ENCODE measurements at places on chromosomes 1 and 21.

GRCh38 chr1:205241366-205242030, 13.8 kb downstream of the TMCC2 start:
- no peak for DNase-seq

DNA sequence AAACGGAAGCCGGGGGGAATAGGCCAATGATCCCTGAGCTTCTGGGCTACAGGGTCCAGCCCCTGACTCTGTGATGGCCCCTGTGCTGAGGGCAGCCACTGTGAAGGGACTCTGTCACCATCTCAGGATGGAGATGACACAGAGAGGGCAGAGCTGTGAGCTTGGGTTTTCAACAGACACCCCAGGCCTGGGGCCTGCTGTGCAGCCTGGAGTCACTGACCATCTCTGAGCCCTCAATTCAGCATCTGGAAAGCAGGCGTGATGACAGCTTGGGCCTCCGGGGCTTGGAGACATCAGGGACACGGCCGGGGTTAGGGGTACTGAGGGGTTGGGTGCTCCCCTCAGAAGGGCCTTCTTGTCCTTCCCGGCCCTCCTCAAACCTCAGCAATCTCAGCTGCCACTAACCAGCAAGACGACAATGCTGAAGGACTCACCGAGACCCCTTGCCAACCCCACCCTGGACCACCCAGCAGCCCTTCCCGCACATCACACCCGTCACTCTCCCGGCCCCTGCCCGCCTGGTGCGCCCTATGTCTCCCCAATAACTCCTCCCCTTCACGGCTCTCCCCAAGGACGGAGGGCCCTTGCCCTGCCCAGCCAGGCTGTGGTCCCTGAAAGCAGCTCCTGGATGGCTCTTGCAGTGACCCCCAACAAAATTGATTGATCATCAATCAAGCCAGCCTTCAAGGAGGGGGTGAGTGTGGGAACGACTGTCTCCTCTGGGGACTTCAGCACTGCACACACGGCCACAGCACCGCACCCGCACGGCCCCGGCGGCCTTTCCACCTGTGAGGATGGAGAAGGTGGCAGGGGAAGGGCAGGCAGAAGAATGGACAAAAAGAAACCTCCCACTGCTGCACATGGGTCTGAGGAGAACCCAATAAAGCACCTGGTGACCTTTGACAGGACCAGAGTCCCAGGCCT, 4.3 kb downstream of the MEGF6 start:
- DNase-seq = no peak

GRCh38 chr1:235009074-235009473, 119.6 kb downstream of the TOMM20 start:
- DNase-seq = no peak

DNA sequence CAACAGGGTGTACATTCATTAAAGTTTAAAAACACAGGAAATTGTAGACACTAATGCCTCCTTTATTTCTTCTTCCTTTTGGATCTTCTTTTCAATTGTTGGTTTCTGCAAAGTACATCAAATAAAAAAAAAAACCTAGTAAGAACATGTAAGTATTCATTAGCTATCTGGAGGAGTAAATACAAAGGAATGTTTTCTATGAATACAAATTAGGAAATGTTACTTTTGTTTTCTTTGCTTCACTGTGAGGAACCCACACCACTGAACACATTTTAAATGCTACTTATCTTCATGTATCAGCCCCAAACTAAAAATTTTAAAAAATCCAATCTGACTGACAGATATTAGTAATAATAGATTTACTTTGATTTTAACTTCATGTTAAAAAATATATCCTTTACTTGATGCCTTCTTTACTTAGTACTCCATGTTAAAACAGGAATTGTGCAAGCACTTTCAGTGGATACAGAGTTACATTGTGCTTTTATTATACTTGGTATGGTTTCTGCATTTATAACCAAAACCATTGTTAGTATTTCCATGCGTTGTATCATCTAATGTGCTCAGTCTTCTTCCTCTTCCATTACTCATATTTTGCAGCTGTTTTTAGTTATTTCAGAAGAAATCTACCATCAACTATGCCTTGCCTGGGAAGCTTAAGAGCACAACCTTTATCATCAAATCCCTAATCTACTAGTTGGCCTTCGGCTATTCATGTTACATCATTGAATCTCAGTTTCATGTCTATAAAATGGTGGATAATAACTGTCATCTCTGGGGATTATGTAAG, 236.9 kb upstream of the DPYD start:
- DNase-seq = no peak

- no peak for DNase-seq
Observed at GRCh38 chr21:45050797-45051489, 23.4 kb upstream of the ADARB1 start.

GRCh38 chr1:52927212-52928014, at the start of gene SCP2:
SCP2 (plus strand) TSS chr1:52927276; CDS start chr1:52927397, 121 bp downstream.
- DNase-seq = peak; percentile 88

- DNase-seq = peak; percentile 64
Observed at GRCh38 chr1:32241001-32241763, 5.8 kb upstream of the FAM167B start.

- DNase-seq = no peak
Observed at GRCh38 chr1:94156096-94156625, 35.2 kb upstream of the ABCA4 start.

GRCh38 chr21:38912789-38913119, 107.0 kb downstream of the ETS2 start:
- DNase-seq = no peak

DNA sequence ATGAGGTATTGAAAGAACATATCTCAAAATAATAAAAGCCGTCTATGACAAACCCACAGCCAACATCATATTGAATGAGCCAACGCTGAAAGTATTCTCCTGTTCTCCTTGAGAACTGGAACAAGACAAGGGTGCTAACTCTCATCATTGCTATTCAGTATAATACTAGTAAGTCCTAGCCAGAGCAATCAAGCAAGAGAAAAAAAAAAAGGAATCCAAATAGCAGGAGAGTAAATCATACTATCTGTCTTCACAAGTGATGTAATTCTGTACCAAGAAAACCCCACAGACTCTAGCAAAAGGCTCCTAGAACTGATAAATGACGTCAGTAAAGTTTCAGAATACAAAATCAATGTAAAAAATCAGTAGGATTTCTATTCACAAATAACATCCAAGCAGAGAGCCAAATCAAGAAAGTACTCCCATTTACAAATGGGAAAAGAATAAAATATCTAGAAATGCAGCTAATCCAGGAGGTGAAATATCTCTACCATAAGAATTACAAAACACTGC, 1632.8 kb downstream of the NCAM2 start:
- no peak for DNase-seq

GRCh38 chr1:89962024-89962741, 32.7 kb upstream of the ZNF326 start:
- DNase-seq = no peak

- no peak for DNase-seq
Observed at GRCh38 chr1:8025061-8025670, 943 bp downstream of the ERRFI1 start.

DNA sequence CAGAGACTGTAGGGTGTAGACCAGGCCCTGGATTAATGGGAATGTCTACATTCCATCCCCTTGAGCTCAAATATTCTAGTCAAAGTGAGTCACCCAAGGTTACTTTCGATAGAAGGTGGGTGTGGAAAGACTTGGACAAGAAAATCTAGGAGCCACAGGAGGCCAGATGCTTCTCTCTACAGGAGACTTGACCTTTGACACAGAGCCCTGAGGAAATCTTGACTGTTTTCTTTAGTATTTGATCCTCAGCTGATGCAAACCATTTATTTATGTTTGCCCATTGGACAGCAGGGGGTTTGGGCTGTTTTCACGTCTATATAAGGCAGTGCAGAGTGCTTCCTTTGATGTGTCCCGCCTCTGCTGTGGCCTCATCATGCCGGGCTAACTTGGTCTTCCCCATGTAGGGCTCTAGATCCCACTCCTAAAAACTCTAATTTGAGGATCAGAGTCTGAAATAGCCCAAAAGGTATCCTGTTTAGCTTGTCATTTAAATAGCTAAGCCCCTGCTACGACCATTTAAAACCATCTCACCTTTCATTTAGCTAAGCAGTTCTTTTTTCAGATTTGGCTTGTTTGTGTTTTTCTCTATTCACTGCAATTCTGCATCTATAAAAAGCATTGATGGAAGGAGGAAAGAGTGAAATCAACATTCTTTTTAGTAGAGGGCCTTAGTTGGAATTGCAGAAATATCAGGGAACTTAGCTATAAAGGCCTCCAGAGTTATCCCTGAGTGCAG, 15.5 kb upstream of the MAP3K7CL start:
- DNase-seq = no peak

GRCh38 chr1:119594376-119594775, 53.7 kb downstream of the ZNF697 start:
- no peak for DNase-seq

GRCh38 chr21:44433791-44434567, 21.3 kb upstream of the LRRC3 start:
- no peak for DNase-seq

DNA sequence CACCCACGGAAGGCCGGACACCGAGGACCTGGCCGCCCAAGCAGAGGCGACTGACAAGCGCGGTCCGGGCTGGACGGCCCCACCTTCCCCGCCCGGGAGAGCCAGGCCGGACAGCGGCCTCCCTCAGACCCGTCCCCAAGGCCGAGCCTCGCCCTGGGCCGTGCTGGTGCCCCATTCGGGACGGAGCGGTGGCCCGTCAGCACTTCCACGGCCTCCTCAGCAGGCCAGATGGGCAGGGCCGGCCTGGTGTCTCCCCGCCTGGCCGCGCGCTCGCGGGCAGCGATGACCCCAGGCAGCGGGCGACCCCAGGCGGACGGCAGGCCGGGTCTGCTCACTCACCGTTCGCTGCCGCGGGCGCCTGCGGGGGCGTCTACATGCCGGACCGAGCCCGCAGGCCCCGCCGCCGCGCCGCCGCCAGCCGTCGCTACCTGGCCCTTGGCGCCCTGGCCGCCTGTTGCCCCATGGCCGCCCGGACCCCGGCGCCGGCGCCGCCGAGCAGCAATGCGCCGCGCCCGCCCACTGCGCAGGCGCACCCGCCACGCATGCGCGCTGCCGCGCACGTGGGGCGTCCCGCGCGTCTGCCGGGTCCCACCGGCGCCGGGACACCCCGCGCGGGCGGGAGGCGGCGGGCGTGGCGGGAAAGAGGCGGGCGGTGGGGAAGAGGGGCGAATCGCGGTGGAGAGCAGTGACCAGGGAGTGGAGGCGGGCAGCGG, at the start of gene NADK:
Gene NADK, minus strand, starts transcription at position 521 of the 713 bp plus-strand sequence. CDS start 13,064 bp downstream, outside the sequence.
- DNase-seq = peak; percentile 78
